ENCODE measurements at places on chromosomes 4 and X. TPM values are rescaled to one million over a fixed set of nuclear protein-coding genes. Genes with fewer than 3 reads are reported as not detected.

GRCh38 chr4:26065833-26066232 lies 151.8 kb downstream of the SMIM20 start:
- no peak for DNase-seq

DNA sequence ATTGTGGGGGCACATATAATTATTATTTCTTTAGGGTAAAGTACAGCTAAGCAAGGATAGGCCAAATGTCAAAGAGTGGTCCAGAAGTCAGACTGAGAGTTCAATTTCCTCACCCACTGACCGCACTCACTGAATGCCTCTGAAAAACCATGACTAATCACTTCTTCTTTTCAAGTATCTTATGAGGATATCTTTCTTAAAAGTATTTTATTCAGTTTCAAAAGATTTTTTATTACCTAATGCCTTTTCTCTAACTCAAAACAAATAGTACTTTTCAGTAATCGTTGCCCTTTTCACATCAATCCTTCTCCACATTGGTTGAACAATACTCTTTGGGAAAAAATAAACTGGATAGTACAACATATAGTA lies 61.7 kb upstream of the CAMK2D start:
- DNase-seq, result no peak

GRCh38 chr4:172134521-172134920 lies 321.3 kb downstream of the GALNTL6 start:
- DNase-seq, result no peak

GRCh38 chrX:48631376-48632090 lies 34.2 kb downstream of the WDR13 start:
- DNase-seq, result peak; percentile 91

DNA sequence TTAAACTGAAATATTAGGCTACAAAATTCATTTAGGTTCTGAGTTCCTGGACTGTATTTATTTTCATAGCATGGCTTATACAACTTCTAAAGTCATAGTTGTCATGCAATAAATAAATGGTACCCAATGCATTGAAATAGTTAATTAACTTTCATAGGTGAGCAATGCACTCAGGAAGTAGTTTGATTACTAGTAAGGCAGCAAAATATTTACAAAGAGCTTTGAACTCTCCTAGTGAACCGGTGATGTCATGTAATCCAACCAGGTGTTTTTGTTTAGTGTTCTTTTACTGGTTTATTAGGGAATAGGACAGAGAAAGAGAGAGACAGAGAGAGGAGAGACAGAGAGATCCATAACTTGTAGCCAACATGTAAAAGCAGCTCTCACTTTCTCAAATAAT lies 228.6 kb upstream of the CTSO start:
- DNase-seq, result no peak

DNA sequence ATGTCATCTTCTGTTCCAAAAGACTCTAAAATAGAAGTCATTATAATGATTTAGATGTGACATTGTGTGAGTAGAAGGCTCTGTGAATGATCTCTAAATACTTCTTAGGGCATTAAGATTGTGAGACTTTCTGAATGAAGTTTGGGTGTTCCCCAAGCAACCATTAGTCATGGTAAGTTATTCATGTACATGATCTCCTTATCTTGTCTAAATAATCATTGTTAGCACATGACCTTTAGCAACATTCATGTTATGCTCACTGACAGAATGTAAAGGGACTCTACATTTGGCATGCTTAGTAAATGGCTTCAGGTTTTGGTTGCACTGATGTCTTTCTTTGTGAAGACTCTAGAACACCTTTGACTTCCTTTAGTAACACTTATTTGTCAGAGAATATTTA lies 140.8 kb upstream of the AGA start:
- DNase-seq, result no peak

DNA sequence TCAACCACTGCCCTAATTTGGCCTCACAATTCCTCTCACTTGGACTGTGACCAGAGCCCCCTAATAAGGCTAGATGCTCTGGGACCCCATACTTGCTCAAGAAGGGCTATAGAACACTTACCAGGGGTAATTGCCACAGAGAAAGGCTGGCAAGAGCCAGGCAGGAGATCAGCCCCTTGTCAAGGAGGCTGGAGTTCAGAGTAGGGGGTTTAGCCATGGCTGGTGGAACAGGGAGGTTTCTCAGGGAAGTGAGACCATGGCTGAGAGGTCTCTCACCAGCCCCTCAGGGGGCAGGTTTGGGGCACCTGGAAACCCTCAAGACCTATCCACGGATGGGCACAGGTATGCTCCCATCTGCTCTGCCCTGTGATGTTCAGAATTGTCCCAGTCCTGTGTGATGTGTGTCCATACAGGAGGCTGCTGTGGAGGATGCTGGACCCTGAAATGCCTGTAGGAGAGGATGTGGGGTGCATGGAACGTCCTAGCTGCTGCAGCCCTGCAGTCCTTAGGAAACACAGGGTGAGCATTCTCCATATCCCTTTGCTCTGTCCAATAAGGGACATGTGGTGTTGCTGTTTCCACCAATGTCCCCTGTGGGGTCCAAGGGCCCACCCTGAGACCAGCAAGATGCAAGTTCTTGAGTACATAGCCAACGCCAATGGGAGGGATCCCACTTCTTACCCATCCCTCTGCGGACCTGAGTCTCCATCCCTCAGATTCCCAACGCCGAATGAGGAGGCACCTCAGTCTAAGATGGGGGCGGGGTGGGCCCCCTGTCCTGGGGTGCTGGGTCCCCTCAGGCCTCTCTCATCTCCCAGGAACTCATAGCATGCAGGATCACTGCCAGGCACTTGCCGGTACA lies 16.4 kb upstream of the HSFX1 start:
- no peak for DNase-seq

- no peak for DNase-seq
Measured at GRCh38 chr4:88409789-88410188, 31.1 kb downstream of the HERC6 start.

MAGEC2 gene
- total RNA-seq, result not detected
